ENCODE measurements at places on chromosomes 3 and 15. TPM values are rescaled to one million over a fixed set of nuclear protein-coding genes. Genes with fewer than 3 reads are reported as not detected.

DNA sequence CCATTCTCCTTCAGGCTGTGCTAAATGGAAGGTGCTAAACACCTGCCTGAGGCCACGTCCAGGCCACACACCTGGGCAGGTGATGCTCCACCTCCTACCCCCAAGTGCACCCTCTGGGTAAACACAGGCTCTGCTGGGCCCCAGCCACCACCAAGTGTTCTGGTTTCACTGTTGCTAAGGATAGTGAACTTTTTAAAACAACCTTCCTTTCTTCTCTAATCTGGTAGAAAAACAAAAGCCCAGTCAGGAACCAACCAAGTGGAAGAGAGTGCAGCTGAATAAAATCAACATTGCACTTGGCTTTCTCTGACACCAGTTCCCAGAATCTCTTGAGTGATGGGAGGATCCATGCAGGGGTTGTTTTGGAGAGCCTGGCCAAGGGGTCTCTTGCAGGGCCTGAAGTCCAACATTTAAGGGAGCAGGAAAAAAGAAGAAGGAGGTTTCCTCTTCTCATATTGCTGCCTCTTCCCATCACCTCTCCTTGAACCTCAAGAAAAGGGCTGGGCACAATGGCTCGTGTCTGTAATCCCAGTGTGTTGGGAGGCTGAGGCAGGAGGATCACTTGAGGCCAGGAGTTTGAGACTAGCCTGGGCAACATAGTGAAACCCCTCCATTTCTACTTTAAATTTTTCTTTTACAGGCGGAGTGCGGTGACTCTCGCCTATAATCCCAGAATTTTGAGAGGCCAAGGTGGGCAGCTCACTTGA, 26.2 kb upstream of the ATP13A3 start:
- DNase-seq: no peak

DNA sequence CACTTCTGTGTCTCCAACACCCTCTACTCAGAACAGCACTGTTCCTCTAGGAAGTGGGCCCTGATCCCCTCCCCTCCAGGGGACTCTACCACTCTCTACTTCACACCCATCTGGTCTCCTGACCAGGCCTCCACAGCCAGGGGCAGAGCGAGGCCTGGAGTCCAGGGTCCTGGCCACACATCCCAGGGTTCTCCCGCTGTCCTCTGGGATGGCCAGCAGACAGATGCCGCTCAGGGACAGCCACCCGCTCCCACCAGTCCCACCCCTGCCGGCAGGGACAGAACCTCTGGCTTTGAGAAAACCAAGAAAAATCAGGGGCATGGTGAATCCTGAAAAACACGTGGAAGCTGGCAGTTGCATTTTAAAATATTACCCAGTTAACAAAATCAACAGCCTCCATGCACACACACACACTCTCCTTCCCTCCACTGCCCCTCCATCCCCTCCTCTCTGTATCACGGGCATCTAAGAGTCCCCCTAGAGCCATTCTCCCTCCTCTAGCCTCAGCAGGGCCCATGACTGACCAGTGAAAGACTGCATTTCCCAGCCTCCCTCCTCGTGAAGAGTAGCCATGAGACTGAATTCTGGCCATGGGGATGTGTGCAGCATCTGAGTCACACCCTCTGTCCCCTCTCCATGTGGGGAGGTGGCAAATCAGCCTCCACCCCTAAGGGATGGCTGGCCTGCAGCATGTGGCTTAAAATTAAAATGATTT, 32.1 kb upstream of the IQSEC1 start:
- DNase-seq: no peak

DNA sequence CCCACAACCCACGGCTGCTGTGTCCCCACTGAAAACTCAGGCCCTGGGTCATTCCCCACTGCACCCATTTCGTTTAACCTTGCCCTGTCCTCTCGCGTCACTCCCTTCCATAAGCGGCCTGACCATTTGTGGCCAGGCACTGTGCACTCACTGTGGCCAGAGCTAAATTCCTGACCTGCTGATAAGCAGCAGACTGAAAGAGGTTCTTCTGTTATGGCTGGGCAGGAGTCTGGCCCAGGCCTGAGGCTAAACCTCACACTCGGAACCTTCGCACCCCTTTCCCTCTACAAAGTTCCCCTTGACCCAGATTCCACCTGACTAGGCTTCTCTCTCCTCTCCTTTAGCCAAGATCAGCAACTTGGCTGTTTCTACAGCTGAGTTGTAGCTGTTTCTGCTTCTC, 62.3 kb downstream of the ADAMTS17 start:
- DNase-seq: peak; percentile 14

GRCh38 chr3:196979545-196979944, 10.9 kb upstream of the PIGZ start:
- no peak for DNase-seq

- DNase-seq: no peak
Measured at GRCh38 chr3:42942693-42943092, 36.4 kb upstream of the GASK1A start.

DNA sequence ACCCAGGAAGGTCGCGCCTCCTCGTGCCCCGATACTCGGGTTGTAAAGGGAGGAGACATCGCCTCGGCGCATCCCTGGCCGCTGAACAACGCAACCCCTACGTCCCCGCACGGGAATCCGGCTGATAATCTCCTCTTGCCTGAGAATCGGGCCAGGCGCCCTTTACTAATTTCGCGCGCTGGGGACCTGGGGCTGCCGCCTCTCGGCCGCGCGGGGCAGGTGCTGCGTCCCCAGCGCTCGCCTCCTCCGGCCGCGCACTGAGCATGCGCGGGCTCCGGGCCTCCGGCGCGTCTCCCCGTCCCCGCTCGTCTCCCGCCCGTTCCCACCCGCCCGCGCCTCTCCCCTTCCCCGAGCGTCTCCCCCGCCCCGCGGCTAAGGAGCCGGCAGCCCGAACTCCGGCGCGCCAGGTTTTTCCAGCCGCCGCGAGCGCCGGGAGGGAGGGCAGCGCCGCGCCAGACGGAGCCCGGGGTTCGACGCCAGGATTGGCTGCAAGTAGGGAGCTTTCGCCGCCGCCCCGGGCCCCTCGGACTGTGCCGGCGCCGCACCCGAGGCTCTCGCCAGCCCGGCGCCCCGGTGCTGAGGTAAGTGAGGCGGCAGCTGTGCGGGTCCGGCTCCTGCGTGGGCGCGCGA, at the start of gene CNTN4:
CNTN4 (plus strand) TSS at position 469 of the 630 bp plus-strand sequence.
- DNase-seq: no peak

DNA sequence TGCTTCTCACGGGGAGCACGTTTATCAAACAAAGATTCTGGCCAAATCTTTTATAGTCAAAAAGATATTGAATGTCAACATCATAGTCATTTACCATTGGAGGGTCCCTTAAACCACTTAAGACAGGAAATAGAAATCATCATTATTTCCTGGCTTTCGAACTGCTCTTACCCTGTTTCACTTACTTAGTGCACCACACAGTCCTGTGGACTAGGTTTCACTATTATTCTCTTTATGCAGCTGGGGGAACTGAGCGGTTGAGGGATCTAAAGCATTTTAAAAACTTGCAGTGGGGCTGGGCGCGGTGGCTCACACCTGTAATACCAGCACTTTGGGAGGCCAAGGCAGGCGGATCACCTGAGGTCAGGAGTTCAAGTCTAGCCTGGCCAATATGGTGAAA, 13.7 kb upstream of the TPRG1 start:
- no peak for DNase-seq

DNA sequence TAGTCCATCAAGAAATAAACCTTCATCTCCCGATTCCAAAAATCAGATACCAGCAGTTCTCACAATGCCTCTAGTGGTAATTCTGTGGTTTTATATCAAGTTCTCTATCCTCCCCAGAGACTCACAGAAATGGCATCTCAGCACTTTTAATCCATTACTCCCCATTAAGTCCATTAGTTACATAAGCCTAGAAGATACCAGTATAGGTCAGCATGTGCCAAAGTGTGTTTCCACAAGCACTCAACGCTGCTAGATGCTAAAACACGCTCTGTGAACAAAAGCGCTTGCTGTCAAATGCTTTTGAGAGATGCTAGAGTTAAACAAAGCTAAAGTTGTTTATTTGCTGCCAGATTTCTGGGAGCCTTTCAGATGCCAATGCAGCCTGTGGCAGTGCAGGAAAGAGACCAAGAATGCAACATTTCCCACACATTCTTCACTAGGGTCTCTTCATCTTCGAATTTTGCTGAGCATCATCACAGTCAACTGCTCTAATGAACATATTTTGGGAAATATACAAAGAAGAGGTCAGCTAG, 918.8 kb upstream of the CFAP20DC start:
- no peak for DNase-seq

DNA sequence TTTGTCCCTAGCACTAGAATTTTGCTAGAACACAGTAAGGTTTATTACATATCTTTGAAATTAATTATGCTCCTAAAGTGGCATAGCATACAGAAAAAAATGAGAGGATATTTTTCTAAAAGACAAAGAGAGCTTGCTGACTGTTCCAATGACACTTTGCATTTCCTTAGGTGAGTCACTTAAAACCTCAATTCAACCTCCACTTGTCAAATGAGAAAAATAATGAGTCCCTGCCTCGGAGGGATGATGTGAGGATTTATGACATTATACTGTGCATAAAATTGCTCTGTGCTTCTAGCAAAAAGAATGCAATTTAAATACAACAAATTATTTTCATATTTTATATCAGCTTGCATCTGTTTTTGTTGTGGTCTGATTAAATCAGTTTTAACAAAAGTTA, 1417.0 kb upstream of the ALCAM start:
- no peak for DNase-seq

GRCh38 chr15:83379579-83379959, 67.6 kb upstream of the SH3GL3 start:
- DNase-seq: no peak

DNA sequence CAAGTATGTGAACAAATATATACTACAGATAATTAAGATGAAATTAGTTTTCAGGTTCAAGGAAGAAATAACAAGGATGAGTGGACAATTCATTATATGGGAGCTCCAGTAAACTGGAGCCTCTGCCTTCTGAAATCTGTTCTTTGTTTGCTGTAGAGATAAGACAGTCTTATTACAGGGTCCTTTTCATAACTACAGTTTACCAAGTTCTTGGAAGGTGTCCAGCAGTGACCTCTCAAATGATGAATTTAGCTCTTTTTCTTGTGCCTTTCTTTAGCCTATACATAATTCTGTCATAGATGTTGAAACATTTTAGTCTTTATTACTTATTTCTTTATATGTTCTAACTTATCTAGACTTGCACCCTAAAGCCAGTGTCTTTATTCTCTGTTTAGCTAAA, 89.7 kb upstream of the GBE1 start:
- no peak for DNase-seq

DNA sequence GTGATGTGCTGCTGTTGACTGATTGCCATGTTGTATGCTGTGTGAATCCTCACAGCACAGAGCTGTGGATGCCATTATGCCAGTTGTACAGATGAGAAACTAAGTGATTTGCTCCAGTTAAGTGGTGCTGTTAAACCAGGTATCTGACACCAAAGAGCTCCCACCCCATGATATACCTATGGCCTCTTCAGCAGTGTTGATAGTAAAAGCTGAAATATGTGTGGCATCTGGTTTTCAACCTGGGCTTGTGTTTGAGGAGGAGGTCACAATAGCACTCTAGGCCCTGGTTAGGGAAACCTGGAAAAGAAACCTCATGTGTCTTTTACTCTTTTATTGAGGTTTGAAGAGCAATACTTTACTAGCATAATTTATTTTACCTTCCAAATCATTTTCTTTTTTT, 21.4 kb downstream of the RAD54L2 start:
- no peak for DNase-seq

DNA sequence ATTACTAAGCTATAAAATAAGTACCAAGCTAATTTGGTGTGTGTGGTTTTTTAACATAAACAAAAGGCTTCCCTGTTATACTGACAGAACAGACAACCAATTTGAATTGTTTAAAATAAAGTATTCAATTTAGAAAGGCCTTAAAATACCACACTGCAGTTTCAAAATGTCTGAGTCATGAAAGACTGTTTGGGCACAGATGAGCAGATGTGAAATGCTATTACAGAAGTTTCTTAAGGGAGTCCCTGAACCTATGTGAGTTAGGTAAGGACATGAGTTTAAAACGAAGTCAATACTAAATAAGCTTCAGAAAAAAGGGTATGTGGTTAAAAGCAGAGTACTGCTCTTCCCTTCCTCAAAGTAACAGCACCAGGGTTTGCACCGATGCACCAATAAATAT, 69.7 kb upstream of the SETMAR start:
- no peak for DNase-seq

DNA sequence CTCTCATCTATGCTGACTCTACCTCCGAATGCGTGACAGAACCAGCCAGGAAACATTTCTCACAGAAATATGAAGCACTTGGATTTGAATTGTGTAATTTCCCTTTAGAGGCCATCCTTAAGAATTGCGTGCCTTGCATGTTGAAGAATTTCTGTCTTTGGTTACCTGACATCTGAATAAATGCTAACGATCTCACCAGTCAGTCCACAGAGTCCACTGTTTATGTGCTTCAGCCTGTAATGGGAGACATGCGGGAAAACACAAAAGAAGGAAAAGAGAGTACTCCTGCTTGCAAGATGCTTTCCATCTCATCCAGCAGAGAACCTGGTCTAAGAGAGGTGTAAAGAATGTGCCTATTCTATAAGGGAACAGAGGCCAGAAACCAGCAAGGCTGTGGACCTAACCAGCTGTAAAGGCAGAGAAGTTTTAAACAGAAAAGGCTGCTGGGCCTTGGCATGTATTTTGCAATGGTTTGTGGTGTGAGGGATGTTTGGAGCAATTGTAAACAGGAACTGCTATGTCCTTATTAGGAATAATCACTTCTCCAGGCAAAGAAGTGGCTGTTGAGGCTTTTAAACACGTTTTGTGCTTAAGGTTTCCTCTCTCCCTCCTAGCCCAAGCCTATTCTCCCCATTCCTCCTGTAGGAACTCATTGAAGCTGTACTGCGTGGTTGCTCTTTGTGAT, 36.4 kb upstream of the BOC start:
- DNase-seq: no peak

DNA sequence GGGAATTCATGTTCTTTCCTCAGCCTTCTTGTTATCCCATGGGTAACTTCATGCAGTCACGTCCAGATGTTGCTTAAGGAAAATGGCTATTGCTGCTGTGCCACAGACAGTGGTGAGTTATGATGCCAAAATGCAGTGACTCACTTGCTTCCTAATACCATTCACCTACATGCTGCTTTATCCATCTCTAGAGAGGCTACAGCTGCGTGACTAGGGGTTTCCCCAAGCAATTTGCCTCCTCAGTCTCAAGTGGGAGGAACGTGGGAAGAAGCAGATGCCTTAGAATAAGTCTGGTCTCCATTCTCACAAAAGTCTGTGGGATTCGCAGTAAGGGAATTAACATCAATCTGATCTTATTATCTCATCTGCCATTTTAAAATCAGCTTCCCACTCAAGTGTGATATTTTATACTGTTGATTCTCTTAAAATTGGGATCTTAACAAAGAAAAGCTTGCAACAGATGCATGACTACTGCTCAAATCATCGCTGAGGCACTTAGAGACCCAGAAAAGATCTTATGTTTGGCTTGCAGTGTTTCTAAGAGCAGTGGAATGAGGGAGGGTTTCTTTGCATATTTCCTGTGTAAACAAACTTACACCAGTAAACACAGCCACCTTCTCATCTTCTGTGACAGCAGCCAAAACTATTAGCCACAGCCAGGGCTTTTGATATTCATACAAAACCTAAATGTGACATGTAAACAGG, 62.0 kb upstream of the ACP3 start:
- DNase-seq: no peak

GRCh38 chr3:195366200-195366925, 76.5 kb downstream of the ACAP2 start:
- DNase-seq: no peak

PDZRN3 gene
- total RNA-seq: not detected

RASL12 gene
- total RNA-seq: not detected

C3orf22 gene
- not detected for total RNA-seq

MLH1 gene
- 60.9 TPM for total RNA-seq

SLC6A11 gene
- total RNA-seq: not detected

All from activated CD8-positive, alpha-beta T cell treated with anti-CD3 and anti-CD28 coated beads, Interleukin-2, amount 10 ng/mL, durations not matched to agents 7 days and 5 days (primary cell).